Right forelimb (tissue), 1 donor: ENCODE measurements at places on chromosomes 1 and 21.

GRCh38 chr1:242391896-242392295 is 132.6 kb downstream of the PLD5 start:
- DNase-seq: no peak

GRCh38 chr1:12356004-12356890 is 126.4 kb downstream of the VPS13D start:
- no peak for DNase-seq

GRCh38 chr1:5734996-5735395 is 257.2 kb downstream of the NPHP4 start:
- no peak for DNase-seq

DNA sequence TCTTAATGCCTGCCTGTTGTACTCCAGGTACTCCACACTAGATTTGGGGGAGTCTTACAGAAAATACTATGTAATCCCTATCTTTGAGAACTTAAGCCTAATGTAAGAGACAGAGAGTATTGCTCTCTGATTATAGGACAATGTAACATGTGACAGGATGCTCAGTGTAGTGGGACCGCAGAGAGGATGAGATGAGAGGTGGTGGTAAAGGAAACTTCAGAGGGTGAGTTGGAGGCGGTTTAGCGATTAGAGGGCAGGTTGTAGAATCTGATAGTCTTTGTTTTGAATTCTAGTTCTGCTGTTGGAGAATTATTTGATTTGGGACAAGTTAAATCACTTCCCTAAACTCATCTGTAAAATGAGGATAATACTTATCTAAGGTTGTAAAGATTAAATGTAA is 5.4 kb downstream of the SOAT1 start:
- DNase-seq: no peak

- no peak for DNase-seq
Observed at GRCh38 chr1:109368464-109368863, 29.3 kb downstream of the SORT1 start.

DNA sequence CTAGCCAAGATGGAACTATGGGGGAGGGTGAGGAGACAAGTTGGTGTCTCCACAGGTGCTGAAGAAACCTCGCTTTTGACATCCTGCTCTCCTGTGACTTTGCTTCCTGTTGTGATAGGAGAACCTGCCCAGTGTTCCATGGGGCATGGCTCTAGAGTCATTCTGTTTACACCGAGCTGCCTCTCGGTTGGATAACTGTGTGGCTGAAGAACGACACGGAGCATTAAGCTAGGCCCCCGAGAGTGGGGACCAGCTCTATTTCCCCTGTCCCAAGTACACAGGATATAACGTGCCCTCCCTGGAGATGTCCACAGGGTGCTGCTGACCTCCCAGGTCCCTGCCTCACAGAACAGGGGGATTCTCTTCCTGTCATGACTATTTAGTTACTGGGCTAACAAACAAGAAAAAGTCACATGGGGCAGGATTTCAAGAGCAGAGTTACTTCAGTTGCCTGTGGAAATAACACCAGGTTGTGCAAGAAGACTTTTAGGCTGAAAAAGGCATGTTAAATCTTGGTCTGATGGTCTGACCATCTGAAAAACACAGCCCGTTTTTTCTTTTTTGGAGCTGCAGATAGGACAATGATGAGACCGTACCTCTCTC is 29.4 kb upstream of the PPP2R5A start:
- no peak for DNase-seq

- no peak for DNase-seq
Observed at GRCh38 chr21:45202344-45202743, 85.4 kb downstream of the POFUT2 start.

DNA sequence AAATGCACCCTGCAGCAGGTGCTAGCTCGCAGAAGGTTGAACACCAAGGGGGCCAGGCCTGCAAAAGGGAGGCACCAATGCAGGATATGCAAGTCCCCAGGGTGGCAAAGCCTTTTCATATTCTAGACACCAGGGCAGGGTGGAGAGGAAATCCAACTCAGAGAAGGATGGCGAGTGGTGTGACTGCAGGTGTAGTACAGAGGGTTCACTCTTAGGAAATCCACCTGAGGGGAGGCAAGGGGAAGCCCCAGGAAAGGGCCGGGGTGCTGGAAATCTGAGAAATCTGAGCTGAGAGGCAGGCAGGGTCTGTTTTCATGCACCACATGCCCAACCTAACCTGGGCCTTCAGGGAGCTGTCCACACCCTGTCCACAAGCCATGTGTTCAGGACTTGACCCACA is 163.2 kb upstream of the CTTNBP2NL start:
- DNase-seq: no peak

DNA sequence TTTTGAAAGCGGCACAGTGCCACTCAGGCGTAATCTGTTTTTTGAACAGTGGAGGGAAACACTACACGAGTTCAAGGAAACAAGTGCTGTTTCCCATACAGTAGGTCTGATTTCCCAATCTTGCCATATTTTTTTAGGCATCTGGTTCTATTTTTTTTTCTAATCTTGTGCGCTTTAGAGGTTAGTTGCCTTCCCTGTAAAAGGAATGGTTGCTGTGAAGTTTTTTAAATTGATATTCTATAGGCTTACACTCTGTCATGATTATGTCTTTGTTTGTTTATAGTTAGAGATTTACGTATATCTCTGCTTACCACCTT is 1.2 kb downstream of the NASP start:
- DNase-seq: no peak

GRCh38 chr1:29809446-29810120 is 573.3 kb downstream of the PTPRU start:
- DNase-seq: peak; percentile 16

DNA sequence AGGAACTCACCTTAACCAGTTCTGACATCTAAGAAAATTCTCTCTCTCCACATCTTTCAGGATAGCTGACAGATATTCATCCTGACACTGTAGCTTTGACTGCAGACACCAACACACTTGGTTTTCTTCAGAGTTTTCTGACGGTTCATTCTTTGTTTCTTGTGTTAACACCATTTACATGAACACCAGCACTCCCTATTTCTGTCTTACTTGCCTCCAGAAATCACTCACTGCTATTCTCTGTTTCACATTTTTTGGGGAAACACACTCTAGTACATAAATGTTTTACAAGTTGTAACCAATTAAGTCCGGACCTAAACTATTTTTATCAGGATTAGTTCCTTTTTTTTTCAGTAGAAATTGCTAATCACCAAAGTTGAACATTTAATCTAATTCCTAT is 15.4 kb downstream of the FLVCR1 start:
- DNase-seq: no peak

GRCh38 chr1:226806988-226807387 is 63.4 kb upstream of the PSEN2 start:
- no peak for DNase-seq

- DNase-seq: no peak
Observed at GRCh38 chr1:57204942-57205787, 218.7 kb downstream of the DAB1 start.

DNA sequence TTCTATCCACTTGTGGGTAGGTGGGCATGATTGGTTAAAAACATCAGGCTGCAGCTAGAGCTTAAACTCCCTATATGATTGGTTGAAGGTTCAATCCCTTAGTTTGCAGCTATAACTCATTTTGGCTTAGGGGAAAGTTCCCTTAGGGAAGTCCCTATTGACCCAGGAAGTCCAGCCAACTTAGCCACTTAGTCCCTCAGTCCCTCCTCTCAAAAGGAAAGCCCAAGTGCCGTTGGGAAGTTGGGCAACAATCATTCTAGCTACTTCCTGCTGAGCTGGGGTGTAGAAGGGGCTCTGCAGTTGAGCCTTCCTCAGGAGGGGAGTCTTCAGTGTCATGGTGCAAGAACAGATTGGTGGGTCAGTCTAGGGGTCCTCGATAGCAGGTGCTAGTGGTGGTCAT is 12.2 kb downstream of the MSTO1 start:
- DNase-seq: no peak

DNA sequence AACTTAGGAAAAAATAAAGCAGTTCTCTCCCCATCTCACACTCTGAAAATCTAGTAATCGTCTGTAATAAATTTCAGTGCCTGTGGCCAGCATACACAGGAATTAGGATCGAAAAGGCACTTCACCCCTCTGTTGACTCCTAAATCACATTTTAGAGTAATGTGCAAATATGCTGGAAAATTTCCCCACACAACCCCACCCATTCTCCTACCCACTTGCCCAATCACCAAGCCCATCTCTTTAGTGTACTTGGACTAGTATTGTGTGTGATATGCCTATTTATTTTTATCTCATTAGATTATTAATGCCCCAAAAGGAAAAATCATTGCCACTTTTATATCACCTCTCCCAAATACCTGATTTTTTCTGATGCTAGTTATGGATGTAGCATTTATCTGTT is 323.3 kb downstream of the ASTN1 start:
- DNase-seq: no peak

DNA sequence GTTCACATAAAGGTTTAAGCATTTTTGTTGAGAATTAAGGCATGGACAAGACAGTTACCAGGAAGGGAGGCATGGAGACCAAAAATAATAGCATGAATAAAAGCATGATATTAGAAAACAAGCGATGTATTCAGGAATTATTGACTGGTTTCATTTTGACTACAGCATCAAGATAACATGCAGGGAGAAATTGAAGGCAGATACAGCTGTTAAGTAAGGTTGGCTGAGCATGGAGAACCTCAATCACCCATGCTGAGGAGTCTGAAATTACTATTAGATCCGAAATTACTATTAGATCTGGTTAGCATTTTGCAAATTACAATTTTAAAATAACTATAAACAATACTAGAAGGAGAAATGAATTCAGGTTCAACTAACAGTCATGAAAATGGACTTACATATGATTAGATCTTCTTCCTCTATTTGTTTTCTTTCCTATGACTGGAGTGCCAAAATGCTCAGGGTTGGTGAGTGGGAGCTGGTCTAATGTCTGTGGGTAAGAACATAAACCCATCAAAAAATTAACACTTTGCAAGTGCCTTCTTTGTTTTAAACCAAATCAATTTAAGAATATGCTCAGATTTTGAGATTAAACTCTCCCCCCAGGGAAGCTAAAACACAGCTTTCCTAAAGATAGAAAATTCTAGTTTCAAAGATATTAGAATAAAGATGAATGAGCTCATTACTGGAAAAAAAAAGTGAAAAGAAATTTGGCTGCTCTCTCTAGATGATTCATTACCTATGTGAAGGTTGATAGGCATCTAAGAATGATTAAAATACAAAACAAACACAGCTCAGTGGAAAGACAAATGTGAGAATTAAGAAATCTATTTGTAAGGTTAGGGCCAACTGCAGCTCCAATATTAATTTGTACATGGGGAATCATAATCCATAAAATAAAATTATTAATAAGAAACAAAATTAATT is 81.7 kb downstream of the ARID4B start:
- DNase-seq: no peak

DNA sequence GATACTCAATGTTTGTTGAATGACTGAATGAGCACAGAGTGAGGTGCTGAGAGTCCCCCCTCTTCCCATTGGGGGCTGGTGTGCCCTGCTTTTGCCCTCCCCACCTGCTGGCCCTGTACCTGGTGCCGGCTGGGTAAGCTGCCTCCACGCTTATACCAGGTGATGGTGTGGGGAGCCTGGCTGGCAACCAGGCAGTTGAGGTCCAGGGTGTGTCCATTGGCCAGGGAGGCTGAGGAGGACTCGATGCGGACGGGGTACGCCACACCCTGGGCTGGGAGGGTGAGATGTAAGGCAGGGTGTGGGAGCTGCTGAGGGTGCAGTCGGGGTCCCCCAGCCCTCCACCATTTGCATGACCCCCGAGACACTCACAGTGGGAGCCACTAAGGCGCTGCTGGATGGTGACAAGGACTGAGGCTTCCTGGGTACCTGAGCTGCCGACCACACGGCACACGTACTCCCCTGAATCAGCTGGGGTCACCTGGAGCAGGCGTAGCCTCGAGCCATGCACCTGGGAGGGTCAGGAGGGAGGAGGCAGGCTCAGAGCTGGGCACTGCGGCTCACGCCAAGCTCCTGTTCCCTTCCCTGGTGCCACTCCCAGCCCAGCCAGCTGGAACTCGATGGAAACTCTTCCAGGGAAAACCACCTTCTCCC is 36.6 kb downstream of the LDLRAD2 start:
- DNase-seq: no peak

DNA sequence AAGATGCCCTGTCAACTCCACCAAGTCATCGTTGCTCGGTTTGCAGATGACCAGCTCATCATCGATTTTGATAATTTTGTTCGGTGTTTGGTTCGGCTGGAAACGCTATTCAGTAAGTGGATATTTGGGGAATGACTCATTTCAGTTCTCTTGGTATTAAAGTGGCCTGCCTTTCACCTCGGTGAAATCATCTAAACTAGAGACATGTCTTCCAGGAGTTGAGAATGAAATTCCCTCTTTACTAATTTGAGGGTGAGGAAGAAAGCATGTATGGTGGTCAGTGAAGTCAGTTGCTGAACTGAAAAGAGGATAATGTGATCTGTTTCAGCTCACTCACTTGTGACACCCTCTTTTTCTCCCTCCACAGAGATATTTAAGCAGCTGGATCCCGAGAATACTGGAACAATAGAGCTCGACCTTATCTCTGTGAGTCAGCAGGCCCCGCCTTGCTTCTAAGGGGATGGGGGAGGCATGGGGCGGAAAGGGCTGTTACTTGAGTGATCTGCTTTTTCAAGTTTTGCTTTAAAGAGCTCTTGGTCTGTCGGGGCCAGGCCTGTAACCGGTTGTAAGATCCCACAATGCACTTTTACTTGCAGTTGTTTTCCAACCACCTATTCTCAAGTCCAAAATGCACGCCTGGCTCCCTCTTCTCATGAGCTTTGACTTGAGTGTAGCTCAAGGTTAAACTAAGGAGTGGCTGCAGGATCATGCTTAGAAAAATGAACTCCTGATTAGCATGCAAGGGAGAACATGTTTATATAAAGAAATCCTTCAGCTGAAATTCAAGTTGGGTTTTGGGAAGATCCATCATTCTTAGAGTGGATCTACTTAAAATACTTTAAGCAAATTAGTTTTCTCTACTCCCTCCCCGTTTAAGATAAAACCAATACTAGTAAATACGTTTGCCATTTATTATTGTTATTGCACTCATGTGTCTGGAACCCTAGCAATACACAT is 59.8 kb downstream of the CAPN2 start:
- DNase-seq: peak; percentile 55

GRCh38 chr21:43972850-43973633 is 39.1 kb upstream of the TRAPPC10 start:
- no peak for DNase-seq

DNA sequence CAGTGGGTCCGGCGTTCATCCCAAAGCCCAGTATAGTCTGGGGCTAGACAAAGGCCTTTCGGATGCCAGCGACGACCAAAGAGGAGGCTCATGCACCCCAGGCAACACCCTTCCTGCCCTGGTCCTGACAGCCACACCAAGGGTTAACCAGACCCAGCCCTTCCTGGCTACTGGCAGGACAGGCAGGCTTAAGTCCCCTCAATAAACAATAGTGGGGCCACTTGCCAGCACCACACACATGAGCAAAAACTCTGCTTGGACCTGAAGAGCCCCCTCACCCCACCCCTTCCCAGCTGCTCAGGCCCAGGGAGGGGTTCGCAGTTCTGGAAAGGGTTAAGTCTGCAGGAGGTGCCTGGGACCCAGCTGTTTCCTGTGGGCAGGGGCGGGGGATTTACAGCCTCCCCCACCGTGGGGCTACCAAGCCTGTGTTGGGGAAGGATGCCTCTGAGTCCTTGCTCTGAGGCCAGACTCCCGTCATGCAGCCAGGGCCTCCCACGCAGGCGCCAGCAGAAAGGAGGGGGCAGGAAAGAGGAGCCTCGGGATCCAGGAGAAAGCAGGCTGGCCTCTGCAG is 18.2 kb downstream of the PHLDA3 start:
- peak; percentile 85 for DNase-seq
